Posterior cingulate gyrus (tissue), 11 donors: ENCODE measurements at places on chromosomes 3 and 15.

GRCh38 chr3:101243285-101244211 lies 76.8 kb downstream of the IMPG2 start:
- DNase-seq = no peak

DNA sequence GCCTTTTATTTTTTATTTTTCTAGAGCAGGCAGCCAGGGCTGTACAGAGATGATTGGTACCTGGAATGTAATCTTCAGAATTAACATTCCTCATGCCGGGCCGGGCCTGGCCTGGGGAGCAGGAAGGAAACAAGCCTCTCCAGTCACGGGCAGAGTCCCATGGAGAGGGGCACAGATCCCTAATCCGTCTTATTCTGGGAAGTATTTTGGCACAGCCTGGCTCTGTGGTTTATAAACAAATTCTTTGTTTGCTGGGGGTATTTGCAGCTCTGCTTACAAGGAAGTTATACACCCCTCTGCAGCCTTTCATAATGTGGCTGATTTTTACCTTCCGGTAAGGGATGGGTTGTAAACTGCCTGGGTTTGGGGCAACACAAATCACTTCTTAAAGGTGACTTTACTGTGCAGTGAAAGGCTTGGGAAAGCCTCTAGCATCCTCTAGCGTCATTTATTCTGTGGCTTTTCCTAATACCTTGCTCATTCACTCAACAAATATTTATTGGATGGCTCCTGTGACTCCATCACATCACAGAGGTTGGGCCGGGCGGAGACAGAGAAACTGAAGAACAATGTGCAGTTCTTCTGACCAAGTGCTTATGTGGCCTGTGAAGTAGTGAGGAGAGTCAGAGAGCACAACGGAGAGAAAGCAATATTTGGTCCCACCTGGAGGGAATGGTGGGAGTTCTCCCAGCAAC lies 2.7 kb downstream of the SLC6A20 start:
- DNase-seq = no peak

DNA sequence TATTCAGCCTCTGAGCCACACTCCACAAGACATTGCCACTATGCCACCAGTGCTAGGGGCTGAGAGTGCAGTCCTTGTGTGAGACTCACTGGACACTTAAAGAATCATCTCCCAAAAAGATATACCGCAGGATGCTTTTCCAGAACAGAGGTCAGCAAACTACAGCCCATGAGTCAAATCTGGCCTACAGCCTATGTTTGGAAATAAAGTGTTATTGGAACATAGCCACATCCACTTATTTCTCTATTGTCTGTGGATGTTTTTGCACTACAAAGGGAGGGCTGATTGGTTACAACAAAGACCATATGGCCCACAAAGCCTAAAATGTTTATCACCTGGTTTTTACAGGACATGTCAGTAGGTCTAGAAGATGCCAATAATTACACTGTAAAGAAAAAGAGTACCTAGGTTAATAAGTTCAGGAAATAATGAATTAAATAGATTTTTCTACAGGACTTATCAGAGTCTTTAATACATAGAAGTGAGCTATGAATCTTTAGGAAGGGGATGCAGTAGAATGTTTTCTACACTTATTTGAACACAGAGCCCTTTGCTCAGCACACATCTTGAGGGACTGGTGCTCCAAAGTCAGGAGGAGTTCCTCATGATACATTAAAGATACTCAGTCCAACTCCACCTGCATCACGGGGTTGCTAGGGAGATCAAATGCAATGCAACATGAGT lies 26.3 kb downstream of the SRGAP3 start:
- no peak for DNase-seq

DNA sequence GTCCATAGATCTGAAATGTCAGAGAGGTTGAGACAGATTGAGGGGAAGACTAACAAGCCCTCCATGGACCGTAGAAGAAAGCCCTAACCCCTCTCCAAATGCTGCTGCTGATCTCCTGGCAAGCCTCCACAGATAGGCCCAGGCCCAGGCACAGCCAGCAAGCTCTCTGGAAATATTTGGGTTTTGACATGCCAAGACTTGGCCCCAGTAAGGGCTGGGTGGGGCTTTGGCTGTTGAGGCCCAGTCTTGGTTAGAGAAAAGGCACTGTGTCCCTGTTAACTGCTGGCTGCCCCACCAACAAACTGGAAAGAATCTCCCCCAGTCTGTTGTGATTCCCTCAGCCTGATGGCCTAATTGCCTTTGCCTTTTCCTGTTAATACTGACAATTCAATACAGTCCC lies 208.8 kb upstream of the CTDSPL start:
- DNase-seq = no peak

- no peak for DNase-seq
Measured at GRCh38 chr15:41241221-41241964, 10.3 kb downstream of the CHP1 start.

DNA sequence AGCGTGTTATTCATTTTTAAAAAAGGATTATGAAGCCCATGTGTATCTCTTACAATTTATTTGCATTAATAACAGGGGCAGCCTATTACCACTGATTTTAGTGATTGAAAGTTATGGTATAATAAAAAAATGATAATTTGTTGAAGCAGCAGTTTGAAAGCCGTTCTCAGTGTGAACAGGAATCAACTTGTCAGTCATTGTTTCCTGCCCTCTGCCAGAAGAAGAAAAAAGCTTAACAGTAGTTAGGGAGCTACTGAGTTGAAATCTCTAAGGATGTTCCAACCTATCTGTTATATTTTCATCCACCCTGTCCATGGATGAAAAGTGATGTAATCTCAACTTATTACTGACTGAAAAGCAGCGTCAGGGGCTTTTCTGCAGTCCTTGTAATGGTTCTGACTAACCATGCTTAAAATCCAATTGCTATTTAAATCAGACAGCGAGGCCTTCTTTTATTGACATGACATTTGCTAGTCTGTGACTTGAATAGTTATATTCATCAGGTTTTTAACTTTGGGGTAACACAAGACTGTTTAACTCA lies 486.7 kb downstream of the ROBO2 start:
- DNase-seq = no peak

DNA sequence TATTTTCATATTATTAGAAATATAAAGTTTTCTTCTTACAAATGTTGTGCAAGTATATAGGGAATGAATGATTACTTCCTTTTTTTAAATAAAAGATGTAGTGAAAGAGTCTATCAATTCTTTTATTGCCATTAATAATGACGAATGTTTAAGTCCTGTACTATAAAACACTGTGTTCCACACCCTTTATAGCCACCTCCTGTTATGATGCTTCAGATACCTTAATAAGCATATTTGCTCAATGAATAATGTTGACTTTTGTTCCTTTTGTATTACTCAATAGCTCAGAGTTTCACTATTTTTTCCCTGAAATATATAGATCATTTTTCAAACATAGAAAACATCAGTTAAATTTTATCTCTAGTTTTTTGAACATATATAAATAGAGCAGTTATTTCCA lies 378.2 kb upstream of the THBS1 start:
- DNase-seq = no peak
